HT-29 (cell line): ENCODE measurements at places on chromosomes 12 and 14. TPM values are rescaled to one million over a fixed set of nuclear protein-coding genes. Genes with fewer than 3 reads are reported as not detected.

- DNase-seq, result peak; percentile 7
Measured at GRCh38 chr14:32134448-32135097, 57.5 kb downstream of the ARHGAP5 start.

Gene CISTR
- total RNA-seq, result not detected in 2 replicates

Gene LBHD2
- not detected in 2 replicates for total RNA-seq

Gene OR6C2
- not detected in 2 replicates for total RNA-seq

DNA sequence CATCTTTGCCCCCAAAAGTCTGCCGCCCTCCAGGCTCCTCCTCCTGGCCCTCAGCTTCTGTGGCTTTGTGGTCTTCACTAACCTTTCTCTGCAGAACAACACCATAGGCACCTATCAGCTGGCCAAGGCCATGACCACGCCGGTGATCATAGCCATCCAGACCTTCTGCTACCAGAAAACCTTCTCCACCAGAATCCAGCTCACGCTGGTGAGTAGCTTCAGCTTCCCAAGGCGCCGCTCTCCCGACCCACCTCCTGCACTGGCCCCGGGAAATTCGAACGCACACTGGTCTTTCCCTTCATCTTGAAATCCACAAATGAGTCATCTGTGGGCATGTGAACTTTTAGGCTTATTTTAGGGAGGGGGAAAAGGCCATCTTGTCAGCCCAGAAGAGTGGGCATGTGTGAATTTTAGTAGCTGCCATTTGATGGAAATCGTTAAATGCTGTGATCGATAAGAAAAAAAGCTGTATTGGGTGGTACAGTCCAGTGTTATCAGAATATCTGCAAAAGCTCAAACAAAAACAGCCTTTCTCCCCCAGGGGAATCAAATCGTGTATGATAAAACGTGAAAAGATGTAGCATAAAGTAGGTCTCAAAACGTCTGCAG is 700 bp downstream of the SLC35E3 start:
- DNase-seq, result peak; percentile 56

Gene CLEC9A
- total RNA-seq, result not detected in 2 replicates

DNA sequence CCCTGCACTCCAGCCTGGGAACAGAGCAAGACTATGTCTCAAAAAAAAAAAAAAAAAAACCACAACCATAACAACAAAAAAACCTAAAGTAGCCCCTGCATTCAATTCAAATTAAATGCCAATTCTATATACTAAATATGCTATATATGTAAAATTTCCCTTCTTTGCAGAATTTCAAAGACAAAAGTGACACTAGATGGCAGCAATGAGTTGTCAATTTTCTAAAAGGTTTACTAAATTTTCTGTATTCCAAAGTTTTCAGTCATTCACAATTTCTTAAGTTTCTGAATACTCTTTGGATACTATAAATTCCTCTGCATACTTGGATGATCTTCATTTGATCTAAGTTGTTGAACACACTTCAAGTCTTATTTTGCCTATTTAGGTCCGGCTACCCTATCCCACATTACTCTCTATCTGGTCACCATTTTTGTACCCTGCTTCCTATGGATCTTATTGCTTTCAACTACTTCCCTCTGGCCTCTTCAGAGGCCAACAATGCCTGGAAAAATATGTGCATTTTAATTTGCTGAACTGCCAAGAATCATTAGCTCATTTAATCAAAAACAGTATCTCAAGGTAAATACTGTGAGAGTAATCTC is 27.9 kb downstream of the HNRNPC start:
- no peak for DNase-seq

Gene C3AR1
- total RNA-seq, result not detected in 2 replicates

GRCh38 chr14:22838631-22839041 is 2.3 kb downstream of the MMP14 start:
- no peak for DNase-seq

DNA sequence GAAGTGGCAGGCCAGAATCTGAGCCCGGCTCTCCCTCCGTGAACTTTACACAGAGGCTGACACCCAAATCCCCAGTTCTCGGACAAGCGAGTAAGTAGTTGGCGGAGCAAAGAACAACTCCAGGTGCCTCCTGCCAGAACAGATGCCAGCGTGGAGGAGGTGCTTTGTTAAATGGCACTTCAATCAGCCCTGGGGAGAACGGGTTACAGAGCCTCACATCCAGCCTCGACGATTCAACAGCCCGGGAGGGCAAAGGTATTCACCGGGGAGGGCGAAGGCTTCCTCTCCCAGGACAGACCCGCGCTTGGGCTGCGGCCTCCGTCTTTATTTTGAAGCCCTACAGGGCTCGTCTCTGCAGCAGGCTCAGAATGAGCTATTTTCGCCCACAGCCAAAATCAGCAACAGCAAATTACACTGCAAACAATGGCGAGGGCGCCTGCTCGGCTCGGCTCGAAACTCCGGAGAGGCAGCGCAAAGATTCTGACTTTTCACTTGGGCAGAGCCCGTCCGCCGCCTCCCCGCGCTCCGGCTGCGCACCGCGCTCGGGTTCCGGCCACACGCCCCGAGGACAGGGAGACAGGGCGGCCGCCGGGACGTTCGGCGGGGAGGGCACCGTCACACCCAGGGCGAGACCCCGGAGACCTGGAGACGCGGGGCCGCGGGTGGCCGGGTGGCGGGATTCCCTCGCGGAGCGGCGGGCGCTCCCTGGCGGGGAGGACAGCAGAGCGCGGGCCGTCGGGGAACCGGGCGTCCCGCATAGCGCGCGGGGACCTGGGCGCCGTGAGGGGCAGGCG is 811 bp downstream of the TMCC3 start:
- peak; percentile 45 for DNase-seq
